ENCODE measurements at places on chromosomes 12 and 14. TPM values are rescaled to one million over a fixed set of nuclear protein-coding genes. Genes with fewer than 3 reads are reported as not detected.

Gene BORCS5
- 22.8 TPM for total RNA-seq

GRCh38 chr12:53552361-53553327 is 45.4 kb upstream of the NPFF start:
- no peak for DNase-seq

DNA sequence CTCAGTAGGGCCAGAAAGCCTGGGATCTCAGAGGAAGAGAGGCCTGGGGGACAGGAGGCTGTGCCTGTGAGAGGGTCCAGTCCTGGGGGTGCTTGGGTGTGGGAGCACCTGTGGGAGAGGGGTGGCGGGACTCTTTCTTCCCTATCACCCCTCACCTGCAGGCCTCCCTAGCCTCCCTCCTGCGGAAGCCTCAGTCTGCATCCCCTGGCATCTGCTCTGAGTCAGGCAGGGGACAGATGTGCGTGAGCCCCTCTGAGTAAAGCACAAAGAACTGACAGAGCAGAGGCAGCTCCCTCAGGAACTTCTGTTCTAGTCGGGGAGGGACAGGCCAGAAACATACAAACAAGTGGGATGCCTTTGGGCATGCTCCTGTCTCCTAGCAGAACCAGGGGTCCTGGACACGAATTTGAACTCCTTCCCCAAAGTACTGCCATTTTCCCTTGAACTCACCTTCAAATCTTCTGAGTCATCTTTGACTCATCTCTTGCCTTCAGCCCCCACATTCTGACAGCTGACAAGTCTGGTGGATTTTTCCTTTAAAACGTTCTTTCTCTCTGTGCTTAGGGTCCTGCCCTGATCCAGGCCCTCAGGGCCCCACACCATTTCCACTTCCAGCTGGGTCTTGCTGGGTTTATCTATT is 8.5 kb upstream of the HSP90AA1 start:
- DNase-seq = no peak

DNA sequence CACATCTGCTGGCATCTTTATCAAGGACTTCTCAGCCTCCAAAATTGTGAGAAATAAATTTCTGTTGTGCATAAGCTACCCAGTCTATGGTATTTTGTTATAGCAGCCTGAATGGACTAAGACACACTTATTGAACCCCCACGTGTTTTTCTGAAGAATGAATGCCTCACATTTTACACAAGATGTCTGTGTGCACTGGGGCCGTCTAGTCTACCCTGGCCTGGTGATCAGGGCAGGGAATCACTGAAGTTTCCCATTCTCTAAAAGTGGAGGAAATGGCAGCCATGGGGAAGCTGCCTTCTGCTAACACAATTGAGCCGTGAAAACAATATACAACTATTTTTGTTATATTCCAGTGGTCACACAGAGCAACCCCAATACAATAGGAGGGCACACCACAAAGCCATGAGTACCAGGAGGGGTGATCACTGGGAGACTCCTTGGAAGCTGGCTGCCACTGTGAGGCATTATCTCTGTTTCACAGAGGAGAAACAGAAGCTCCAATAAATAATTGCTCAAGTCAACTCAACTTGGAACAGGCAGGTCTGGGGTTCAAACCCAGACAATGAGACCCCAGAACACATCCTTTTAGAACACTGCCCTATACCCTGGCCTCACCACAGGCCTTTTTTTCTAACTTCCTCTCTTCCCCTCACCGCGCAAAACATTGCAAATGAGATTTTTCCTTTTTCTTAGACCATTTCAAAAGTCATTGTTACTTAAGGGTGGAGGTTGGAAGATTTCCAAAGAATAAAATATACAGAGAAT is 18.3 kb upstream of the LTA4H start:
- no peak for DNase-seq

- no peak for DNase-seq
These were observed 1973.0 kb upstream of the FLRT2 start for GRCh38 chr14:83556746-83557453.

DNA sequence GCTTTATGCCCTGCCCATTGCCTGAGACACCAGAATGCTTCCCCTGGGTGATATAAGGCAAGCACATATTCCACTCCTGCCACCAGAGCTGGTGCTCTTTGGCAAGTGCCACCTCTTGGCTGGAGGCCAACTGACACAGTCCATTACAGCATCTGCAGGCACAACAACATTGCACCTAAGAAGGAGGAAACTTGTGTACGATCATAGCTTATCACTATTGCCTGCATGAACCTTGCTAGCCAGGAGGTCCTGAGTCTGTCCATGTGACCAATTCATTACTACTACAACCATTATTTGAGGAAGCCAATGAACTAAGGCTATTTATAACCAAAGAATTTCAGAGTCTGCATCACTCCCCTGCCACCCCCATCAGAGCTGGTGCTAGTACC is 119.8 kb upstream of the SCAF11 start:
- DNase-seq = no peak

Gene E2F7
- 0.36 TPM for total RNA-seq

GRCh38 chr12:111154147-111154834 is 214.6 kb downstream of the PHETA1 start:
- DNase-seq = no peak

Gene WSCD2
- 9.7 TPM for total RNA-seq

- DNase-seq = no peak
These were observed 211.8 kb downstream of the PCNX1 start for GRCh38 chr14:71119075-71119474.

GRCh38 chr14:39857376-39858055 is 425.3 kb upstream of the FBXO33 start:
- DNase-seq = no peak

DNA sequence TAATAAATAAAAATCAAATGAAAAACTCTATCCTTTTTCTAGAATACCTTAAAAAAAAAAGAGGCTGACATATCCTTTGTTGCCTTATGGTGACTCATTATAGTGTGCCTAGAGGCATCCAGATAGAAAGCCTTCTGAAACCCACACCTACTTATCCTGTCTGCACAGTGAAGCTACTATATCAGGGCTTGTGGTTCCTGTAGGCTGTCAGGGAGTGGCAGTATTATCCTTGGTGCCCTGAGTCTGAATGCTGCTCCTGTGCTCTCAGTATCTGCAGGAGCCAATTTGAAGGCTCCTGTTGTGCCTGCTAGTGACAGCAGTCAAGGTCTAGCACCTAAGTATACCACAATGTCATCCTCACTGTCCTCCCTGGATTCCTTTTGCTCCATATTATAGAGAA is 168.4 kb upstream of the AVPR1A start:
- DNase-seq = no peak

GRCh38 chr14:20001863-20002262 is at the start of gene OR4Q2:
Gene OR4Q2 (plus strand): TSS chr14:20002163.
- DNase-seq = no peak

Gene JKAMP
- 29.2 TPM for total RNA-seq

DNA sequence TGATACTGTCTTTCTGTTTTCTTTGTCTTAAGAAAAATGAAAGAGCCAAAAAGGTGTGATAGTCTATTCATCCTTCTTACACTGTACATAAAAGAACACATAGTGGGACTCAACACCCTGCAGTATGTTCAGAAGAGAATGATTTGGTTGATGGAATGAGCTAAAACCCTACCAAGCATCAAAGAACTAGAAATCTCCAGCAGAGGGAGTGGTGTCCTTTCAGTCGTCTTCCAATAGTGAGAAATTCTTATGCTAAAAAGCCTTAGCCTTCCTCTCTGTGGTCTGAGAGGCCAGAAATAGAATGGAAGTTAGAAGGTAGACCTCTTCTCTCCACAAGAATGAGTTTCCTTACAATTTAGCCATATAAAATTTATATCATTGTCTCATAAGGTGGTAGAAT is 393.4 kb upstream of the SEL1L start:
- no peak for DNase-seq

Gene OTX2
- total RNA-seq = not detected

Gene SLC6A13
- 0.90 TPM for total RNA-seq

Gene FOXG1
- not detected for total RNA-seq

Gene CLEC6A
- total RNA-seq = not detected

GRCh38 chr12:120453977-120454376 is 7.7 kb downstream of the GATC start:
- no peak for DNase-seq

Gene CARMIL3
- 0.24 TPM for total RNA-seq
